Neural crest cell (in vitro differentiated cells): ENCODE measurements at places on chromosomes 2 and 18.

- no peak for DNase-seq
Measured at GRCh38 chr2:16626497-16626896, 39.1 kb downstream of the CYRIA start.

DNA sequence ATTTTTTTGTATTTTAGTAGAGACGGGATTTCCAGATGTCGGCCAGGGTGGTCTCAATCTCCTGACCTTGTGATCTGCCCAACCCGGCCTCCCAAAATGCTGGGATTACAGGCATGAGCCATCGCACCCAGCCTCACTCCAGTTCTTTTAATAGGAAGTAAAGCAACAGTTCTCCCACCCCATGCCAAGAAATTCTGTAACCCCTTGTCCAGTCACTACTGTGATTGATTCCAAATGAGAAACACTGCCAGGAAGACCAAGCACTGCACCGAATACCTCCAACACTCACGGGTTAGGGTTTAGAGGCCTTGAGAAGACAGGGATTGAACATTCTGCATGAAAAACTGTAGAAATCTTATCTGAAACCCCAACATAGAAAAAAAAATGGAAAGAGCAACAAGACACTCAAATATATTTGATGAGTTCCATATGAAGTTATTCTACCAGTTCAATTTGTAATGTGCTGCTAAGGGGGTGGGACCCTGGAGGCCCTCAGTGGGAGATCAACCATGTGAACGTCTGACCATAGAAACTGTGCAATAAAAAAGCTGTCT lies 48.2 kb upstream of the BIN1 start:
- DNase-seq: no peak

- no peak for DNase-seq
Measured at GRCh38 chr2:33158482-33159003, 211.8 kb downstream of the LTBP1 start.

DNA sequence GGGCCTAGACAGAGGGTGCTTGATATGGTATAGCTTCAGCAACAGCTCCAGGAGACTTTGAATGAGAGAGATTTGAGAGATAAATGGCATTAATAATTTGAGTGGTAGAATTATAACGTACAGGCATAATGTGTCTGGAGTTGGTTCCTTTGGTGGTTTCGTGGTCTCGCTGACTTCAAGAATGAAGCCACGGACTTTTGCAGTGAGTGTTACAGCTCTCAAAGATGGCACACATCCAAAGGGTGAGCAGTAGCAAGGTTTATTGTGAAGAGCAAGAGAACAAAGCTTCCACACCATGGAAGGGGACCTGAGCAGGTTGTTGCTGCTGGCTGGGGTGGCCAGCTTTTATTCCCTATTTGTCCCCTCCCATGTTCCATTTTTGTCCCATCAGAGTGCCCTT lies 23.1 kb downstream of the PDCD1 start:
- no peak for DNase-seq

GRCh38 chr2:26076001-26076587 lies 42.2 kb downstream of the RAB10 start:
- no peak for DNase-seq

DNA sequence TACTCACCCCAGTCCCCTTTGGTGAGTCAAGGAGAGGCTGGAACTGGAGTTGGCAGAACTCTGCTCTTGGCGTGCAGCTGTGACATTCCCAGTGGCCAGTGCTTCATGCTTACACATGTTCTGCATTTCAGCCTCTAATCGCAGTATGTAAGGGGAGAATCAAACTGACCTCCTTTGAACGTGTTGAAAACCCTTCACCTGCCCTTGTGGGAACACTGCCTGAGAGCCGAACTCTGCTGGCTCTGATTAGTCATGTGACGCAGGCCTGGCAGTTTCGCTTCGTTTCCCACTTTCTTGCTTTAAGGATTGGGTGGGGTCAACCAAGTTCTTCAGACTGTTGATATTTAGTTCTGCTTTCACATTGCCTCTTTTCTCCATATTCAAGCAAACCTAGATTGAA lies 173.8 kb upstream of the BCL2L11 start:
- DNase-seq: no peak

- no peak for DNase-seq
Measured at GRCh38 chr2:210442457-210442856, 34.1 kb downstream of the LANCL1 start.

DNA sequence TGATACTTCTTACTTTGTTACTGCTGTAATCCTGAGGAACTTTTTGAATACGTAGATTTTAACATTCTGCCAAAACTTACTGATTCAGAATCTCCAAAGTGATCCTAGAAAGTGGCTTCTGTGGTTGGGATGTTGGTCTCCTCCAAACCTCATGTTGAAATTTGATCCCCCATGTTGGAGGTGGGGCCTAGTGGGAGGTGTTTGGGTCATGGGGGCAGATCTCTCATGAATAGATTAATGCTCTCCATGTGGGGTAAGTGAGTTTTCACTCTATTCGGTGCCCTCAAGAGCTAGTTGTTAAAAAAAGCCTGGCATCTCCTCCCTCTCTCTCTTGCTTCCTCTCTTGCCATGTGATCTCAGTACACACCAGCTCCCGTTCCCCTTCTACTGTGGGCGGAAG lies 329.9 kb downstream of the HRH4 start:
- no peak for DNase-seq

- no peak for DNase-seq
Measured at GRCh38 chr18:58252166-58252565, 208.1 kb downstream of the NEDD4L start.
